ENCODE measurements at places on chromosomes 2 and 18. TPM values are rescaled to one million over a fixed set of nuclear protein-coding genes. Genes with fewer than 3 reads are reported as not detected.

Gene AMER3
- total RNA-seq = not detected

GRCh38 chr2:12303181-12304030, 413.3 kb upstream of the TRIB2 start:
- no peak for DNase-seq

DNA sequence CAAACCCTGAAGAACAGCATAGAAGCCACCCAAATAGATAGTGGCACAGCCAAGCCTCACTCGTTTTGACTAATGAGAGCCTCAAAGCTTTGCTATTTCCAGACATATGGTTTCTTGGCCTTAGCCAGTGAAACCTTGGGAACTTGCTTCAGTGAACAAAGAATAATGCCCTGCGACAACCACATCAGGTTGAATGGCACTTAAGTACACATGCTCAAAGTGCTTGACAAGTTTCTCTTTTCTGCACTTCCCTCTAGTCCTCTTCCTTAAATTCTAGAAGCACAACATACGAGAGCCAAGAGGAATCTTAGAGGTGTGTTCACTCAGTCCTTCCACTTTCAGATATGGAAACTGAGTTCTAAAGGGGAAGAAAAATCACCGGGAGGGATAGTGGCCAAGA, 258.3 kb downstream of the HAUS1 start:
- DNase-seq = no peak

DNA sequence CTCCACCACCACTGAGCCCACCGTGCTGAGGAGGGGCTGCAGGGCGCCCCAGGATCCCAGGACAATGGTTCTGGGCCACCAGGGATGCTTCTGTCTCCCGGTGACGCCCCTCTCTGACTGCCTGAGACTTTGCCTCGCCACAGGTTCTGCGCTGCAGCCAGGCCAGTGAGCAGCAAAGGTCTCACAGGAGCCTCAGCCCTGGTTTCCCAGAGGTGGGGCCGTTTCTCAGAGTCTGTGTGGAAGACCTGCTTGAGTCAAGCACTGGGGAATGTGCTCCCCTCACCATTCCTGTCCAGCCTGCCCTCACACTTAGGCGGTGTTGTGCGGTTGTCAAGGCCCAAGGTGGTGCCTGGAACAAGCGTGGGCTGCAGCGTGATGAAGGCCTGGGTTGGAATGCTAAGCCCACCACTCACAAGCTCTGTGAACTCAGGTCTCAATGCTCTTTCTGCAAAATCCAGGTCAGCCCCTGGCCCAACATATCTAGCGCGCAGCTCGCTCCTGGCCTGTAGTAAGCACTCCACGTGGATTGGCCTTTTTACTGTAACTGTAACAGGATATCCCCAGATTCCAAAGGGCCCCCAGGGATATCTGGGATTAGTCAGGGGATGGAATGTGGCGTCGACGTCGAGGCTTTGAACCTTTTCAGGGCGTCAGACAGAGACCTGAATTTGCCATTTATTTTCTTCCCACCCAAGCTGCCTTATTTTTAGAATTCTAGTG, 47.6 kb downstream of the PLB1 start:
- no peak for DNase-seq
